ENCODE measurements at places on chromosomes 13 and 19.

DNA sequence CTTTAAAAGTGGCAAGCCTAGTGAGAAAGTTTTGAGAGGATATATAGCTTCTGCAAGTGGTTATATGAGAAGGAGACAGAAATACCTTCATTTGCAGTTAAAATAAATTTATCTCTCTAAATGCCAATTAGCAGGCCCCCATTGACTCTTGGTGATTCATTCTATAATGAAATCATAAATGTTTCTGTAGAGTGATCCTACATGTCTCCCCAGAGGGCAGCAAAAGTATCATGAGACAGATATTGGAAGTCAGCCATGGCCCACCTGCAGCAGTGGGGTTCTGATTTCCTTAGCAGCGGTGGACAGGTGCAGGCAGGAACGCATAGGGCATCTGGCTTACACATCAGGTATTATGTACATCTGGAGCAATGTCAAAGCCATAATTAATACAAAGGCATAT, 385.4 kb upstream of the SLC10A2 start:
- no peak for DNase-seq

- no peak for DNase-seq
These were observed 182.3 kb downstream of the MZT1 start for GRCh38 chr13:72545030-72545719.

DNA sequence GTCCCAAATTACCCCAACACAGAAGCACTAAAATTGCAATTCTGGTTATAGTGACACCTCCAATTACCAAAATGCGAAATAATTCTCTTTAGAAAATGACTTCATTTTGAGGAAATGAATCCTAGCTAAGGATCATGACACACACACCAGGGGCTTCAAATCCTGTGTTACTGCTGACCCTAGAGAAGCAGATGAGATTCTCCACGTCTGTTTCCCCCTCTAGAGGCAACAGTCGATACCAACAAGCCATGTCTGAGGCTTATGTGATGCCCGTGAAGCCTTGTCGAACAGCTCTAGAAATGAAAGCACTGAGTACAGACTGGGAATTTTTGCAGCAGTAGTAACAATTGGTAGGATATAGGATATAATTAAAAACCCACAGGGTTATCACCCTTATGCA, 153.6 kb upstream of the TMTC4 start:
- no peak for DNase-seq

DNA sequence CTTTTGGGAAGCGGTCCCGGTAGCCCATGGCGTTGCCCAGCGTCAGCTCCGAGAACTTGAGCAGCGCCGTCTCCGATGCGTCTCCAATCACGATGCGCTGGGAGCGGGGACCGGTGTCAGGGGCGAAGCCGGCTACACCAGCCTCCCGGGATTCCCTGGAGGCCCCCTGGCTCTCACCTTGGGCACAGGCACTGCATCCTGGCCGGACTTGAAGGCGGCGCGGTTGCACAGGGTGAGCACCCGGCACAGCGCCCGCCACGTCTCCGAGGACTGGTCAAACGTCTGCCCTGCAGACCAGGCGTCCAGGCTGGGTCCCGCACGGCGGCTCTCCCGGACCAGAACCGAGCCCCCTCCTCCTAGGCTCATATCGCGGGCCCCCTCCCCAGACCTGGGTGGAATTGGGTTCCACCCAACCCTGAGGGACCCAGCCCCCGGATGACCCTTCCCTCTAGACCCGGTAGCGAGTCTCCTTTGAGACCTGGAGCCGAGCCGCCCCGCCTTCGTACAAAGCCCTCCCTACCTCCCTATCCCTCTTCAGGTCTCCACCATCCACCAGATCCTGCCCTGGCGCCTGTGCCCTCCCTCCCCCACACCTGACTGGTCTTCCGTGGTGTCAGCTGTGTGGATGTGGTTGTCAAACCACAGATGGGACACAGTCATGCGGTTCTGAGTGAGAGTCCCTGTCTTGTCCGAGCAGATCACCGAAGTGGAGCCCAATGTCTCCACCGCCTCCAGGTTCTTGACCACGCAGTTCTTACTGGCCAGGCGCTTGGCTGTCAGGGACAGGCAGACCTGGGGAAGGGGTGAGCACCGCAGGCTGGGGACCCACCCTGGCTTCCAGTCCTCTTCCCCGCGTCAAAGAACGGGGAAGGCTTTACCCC, 4.8 kb downstream of the ATP4A start:
- peak; percentile 29 for DNase-seq

- DNase-seq: no peak
These were observed 12.9 kb upstream of the LAIR2 start for GRCh38 chr19:54489766-54490165.

- DNase-seq: no peak
These were observed 50.4 kb downstream of the TEX29 start for GRCh38 chr13:111370570-111371535.

GRCh38 chr19:35249848-35250711, 1.3 kb downstream of the LSR start:
- no peak for DNase-seq

DNA sequence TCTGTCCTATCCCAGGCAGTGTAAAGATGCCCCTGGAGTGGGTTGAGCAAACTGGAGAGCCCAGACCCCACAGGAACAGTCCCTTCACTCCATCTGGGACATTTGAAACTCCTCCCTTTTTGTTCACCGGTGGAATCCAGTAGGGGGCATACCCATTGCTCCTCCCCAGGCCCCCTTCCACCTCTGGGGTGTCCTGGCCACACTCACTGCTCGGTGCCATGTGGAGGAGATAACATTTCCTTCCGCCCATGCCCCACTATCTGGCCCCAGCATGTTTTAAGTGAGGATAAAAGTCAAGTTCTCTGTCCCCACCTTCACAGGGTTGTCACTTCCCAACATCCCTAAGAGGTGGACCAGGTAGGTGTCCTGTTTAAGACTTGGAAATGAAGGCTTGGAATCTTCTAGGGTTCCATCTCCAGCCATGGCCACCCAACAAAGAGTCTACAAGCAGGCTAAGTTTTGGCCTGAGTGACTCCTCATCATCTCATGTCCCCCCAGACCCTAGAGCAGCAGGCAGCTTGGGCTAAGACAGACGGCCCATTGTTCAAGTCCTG, 9.3 kb downstream of the ZNF526 start:
- DNase-seq: no peak

DNA sequence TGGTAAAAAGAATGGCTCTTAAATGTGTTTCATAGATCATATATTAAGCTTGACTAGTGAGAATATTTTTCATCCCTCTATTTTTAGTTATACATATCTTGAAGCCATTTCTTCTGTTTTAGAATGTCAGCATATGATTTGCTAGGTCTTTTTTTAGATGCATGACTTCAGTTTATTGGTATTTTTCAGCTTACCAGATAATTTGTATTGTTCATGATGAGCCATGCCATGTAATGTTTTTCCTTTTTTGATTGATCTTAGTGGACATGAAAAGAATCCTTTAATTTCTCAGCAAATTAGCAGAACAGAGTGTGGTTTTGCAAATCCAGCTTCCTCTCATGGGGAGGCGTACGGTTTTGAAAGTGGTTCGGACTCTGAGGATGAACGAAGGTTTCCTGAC, 168.5 kb downstream of the LMO7 start:
- DNase-seq: no peak

- peak; percentile 70 for DNase-seq
These were observed 16.7 kb downstream of the SYDE1 start for GRCh38 chr19:15123900-15124299.

Measured in right forelimb (tissue), 1 donor.